ENCODE measurements at places on chromosomes 5 and 9. TPM values are rescaled to one million over a fixed set of nuclear protein-coding genes. Genes with fewer than 3 reads are reported as not detected.

DNA sequence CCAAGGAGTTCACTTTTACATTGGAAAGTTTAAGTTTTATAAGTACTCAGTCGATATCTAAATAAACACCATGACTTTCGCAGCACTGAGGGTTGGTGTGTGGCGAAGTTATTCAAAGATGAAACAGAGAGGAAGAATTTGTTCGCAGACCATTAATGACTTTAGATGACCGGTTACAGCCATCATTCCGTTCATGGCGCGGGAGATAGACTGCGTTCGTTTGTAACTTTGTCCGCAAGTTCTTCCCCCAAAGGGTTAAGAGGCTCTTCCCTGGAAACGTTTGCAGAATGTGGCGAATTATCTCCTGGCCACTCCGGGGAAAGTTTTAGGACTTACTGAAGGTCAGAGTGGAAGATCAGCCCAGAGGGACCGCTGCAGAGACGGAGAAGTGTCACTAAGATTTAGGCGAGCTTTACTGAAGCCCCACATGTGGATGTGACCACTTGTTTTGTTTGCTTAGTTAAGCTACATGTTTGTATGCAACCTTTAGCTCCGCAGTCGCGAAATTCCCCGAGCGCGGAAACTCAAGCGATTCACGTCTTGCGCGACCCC lies 2.2 kb upstream of the FOXD1 start:
- H3K4me1 ChIP-seq, result peaks cover 38% of the 10 kb centered on the region
- peaks cover 80% of the 10 kb centered on the region for H3K27me3 ChIP-seq
- peak overlapping the region; percentile 78 for H3K4me3 ChIP-seq
- DNase-seq, result no peak
- no peak overlapping the region for H3K27ac ChIP-seq

GRCh38 chr9:88023001-88023400 lies 48.7 kb upstream of the CDK20 start:
- peaks cover 27% of the 10 kb centered on the region for H3K4me1 ChIP-seq
- DNase-seq, result no peak
- no peaks in the 10 kb centered on the region for H3K36me3 ChIP-seq
- H3K27ac ChIP-seq, result no peak overlapping the region
- no peak overlapping the region for H3K4me3 ChIP-seq
- H3K27me3 ChIP-seq, result peaks cover 5% of the 10 kb centered on the region

DNA sequence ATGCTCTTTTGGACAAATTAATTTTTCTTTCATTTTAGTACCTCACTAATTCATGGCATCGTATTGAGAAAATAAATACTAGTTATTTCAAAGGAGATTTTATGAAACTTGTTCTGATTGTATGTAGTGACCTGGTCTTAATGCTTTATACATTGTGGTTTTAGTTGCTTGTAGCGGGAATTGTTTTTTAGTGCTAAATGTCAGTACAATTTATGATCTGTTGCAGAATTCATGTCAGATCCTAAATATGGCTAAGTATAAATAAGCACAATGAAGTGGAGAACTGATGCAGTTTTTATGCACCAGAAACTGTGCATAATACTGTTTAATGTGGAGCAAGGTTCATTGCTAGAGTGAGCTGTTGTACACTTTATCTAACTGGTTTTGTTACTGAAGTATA lies 308.8 kb downstream of the PJA2 start:
- H3K36me3 ChIP-seq, result no peaks in the 10 kb centered on the region
- H3K27ac ChIP-seq, result no peak overlapping the region
- H3K4me3 ChIP-seq, result no peak overlapping the region
- no peak for DNase-seq
- no peaks in the 10 kb centered on the region for H3K27me3 ChIP-seq

- peaks cover 10% of the 10 kb centered on the region for H3K4me1 ChIP-seq
- H3K27ac ChIP-seq, result no peak overlapping the region
- peaks cover 69% of the 10 kb centered on the region for H3K27me3 ChIP-seq
- no peaks in the 10 kb centered on the region for H3K36me3 ChIP-seq
- DNase-seq, result no peak
Observed at GRCh38 chr5:151895660-151896030, 29.0 kb downstream of the GLRA1 start.

GRCh38 chr5:149015561-149015960 lies 47.3 kb downstream of the SH3TC2 start:
- no peaks in the 10 kb centered on the region for H3K27me3 ChIP-seq
- H3K4me1 ChIP-seq, result peaks cover 16% of the 10 kb centered on the region
- no peak overlapping the region for H3K4me3 ChIP-seq
- no peak for DNase-seq
- no peak overlapping the region for H3K27ac ChIP-seq
- H3K36me3 ChIP-seq, result no peaks in the 10 kb centered on the region

- no peak overlapping the region for H3K4me3 ChIP-seq
- DNase-seq, result no peak
- peaks cover 7% of the 10 kb centered on the region for H3K36me3 ChIP-seq
- H3K27me3 ChIP-seq, result no peaks in the 10 kb centered on the region
Observed at GRCh38 chr5:76610196-76610595, 13.0 kb downstream of the F2RL2 start.

- H3K27ac ChIP-seq, result peak overlapping the region; percentile 58
- H3K4me1 ChIP-seq, result peaks cover 52% of the 10 kb centered on the region
- no peak for DNase-seq
- H3K36me3 ChIP-seq, result peaks cover 3% of the 10 kb centered on the region
- H3K4me3 ChIP-seq, result no peak overlapping the region
Observed at GRCh38 chr9:79633558-79633957, 61.8 kb downstream of the TLE4 start.

GRCh38 chr5:27962198-27962597 lies 923.8 kb upstream of the CDH9 start:
- no peak overlapping the region for H3K27ac ChIP-seq
- DNase-seq, result no peak
- no peak overlapping the region for H3K4me3 ChIP-seq
- H3K27me3 ChIP-seq, result no peaks in the 10 kb centered on the region
- peaks cover 28% of the 10 kb centered on the region for H3K36me3 ChIP-seq

DNA sequence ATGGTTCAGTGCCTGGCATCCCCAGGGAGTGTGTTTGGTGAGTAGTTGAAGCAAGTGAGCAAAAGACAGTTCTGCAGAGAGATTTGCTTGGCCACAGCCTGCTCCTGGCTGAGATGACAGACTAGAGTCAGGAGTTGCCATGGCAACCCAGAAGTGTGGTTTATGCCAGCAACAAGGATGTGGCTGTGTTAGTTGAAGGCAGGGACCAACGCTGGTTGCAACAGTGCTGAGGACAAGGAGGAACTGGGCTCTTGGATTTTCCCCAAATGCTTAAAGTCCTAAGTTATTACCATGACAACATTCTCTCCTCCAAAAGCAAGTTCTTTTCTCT lies 2.7 kb downstream of the NXNL2 start:
- no peak for DNase-seq
- H3K4me3 ChIP-seq, result no peak overlapping the region
- H3K36me3 ChIP-seq, result no peaks in the 10 kb centered on the region
- peaks cover 29% of the 10 kb centered on the region for H3K27me3 ChIP-seq
- H3K27ac ChIP-seq, result no peak overlapping the region

GRCh38 chr9:121399126-121399882 lies 29.3 kb upstream of the STOM start:
- peaks cover 3% of the 10 kb centered on the region for H3K36me3 ChIP-seq
- H3K4me3 ChIP-seq, result no peak overlapping the region
- no peaks in the 10 kb centered on the region for H3K27me3 ChIP-seq
- no peak for DNase-seq
- H3K27ac ChIP-seq, result no peak overlapping the region

DNA sequence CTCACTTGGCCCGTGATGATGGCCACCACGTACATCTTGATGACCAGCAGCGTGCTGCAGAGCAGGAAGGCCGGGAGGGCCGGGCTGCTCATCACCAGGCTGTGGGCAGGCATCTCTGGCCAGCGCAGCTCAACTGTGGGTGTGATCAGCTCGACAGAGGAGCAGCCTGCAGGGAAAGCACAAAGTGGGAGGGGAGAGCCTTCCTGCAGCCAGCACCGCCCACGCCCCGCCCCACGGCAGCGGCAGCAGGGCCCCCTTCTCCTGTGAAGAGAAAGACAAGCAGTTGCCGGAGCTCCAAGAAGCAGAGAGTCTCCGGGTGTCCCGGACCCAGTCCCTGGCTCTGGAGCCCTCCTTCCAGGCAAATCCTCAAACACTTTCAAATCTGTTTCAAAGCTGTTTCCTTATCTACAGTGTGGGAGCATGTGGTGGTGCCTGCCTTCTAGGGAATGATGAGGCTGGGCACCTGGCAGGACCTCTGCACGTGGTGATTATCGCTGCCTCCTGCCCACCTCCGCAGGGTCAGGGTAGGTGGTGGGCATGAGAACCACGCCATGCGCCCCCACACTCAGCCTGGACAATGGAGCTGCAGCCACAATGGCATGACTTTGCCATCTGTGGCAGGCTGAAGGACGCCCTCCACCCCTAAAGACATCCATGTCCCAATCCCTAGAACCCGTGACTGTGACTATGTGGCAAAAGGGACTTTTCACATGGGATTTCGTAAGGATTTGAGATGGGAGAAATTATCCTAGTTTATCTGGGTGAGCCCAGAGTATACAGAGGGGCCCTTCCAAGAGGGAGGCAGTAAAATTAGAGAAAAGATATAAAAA lies at the start of gene PTGES:
Gene PTGES, minus strand, starts transcription at position 143 of the 830 bp plus-strand sequence. Its CDS starts 30 bp downstream, at position 113.
- DNase-seq, result peak; percentile 65
- H3K27me3 ChIP-seq, result no peaks in the 10 kb centered on the region
- no peak within 1 kb of the TSS for H3K27ac ChIP-seq

DNA sequence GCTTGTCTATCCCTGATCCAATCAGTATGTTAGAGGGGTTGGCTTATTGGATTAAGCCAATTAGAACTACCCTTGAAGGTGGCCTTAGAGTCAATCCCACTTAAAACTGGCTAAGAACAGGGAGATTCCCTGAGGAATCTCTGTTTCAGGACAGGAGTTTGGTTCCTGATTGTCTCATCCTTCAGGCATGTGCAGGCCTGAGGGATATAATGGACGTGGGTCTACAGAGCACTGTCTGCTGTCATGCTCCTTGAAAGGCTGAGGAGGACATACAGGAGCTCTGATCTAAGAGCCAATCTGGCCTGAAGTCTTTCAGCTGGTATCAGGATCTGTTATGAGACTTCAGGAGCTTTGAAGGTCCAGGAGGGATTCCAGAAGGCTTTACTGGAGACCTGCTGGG lies 36.2 kb upstream of the PRXL2C start:
- no peak for DNase-seq
- H3K27me3 ChIP-seq, result peaks cover 4% of the 10 kb centered on the region
- H3K27ac ChIP-seq, result no peak overlapping the region
- peaks cover 29% of the 10 kb centered on the region for H3K36me3 ChIP-seq

DNA sequence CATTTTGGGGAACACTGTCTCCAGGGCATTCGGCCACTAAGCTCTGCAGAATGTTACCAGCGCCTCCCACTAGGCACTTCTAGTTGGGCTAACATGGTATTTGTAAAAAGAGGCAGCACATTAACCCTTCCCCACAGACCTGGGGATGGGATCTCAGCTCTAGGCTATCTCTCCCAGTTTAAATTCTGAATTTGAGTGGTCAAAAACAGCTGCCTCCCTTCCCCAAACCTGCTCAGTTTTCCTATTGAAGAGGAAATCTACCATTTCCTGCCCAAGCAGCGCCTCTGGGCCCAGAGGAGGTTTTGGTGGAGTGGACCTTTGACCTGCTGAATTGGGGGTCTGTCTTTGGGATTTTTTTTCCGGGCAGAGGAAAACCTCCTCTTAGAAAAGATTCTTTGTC lies 53.2 kb downstream of the ENC1 start:
- peaks cover 69% of the 10 kb centered on the region for H3K4me1 ChIP-seq
- H3K4me3 ChIP-seq, result no peak overlapping the region
- no peaks in the 10 kb centered on the region for H3K36me3 ChIP-seq
- no peak for DNase-seq
- H3K27me3 ChIP-seq, result no peaks in the 10 kb centered on the region

GRCh38 chr9:36443581-36443980 lies 43.5 kb upstream of the RNF38 start:
- peaks cover 6% of the 10 kb centered on the region for H3K36me3 ChIP-seq
- peak overlapping the region; percentile 24 for H3K27ac ChIP-seq
- no peak for DNase-seq
- H3K4me1 ChIP-seq, result peaks cover 61% of the 10 kb centered on the region

DNA sequence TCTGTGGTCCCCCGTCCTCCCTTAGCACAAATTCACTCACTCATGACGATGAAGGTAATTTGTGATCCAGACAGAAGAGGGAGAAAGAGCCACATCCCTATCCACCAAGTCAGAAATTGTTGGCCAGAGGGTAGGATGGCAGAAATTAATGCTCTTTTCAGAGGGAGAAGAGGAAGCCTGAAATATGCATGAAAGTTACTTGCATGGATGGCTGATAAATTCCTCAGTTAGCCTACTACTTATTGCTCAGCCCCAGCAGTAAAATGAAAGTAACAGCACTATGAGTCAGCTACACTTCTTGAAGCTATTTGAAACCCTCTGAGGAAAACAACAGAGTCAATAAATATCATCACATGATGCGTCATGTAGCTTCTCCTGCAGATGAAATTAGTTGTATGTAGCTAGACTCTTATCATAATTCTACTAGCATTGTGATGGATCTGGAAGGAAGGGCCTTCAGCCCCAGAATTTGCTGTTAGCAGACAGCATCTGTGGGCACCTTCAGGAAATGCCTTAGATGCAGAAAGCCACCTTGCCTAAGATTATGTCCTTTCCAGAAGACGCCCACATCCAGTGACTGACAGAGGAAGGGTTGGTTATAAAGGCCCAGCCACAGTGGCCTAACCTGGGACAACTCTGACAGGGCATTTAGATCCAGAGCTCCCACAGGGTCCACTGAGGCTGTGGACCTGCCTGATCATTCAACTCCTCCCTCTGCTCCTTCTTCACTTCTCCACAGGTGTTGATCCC lies 81.2 kb upstream of the CCDC112 start:
- DNase-seq, result no peak
- no peaks in the 10 kb centered on the region for H3K27me3 ChIP-seq
- no peak overlapping the region for H3K27ac ChIP-seq
- H3K4me3 ChIP-seq, result no peak overlapping the region

DNA sequence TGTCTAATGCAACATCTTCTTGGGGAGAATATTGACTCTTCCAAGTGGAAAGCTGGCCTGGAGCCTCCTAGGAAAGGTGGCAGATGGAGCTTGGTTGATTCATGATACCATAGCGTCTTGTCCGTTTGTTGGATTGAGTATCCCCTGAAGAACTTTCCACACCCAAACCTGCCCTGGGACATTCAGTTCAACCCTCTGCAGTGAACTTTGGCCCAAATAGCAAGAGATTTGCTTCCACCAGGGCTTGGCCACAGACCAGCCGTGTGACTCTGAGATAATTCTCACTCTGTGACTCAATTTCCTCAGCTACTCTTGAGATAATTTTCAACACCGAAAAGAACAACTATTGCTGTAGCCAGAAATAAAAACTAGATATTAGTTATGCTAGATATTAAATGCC lies 108.0 kb upstream of the RAD23B start:
- no peak for DNase-seq
- H3K27me3 ChIP-seq, result no peaks in the 10 kb centered on the region
- no peak overlapping the region for H3K27ac ChIP-seq
- peaks cover 19% of the 10 kb centered on the region for H3K4me1 ChIP-seq

Gene RHOBTB3
- total RNA-seq, result 9.9 TPM

Gene CCDC171
- total RNA-seq, result 2.8 TPM

Gene CCDC69
- 12.4 TPM for total RNA-seq

Gene SLC25A2
- total RNA-seq, result 0.24 TPM

Gene ADGRD2
- 1.6 TPM for total RNA-seq

Gene ADRB2
- total RNA-seq, result 1.2 TPM

Gene ENHO
- total RNA-seq, result 27.9 TPM

Gene FBP1
- total RNA-seq, result 5.7 TPM

Gene SLC36A2
- not detected for total RNA-seq

Data from WTC11 (cell line).